ENCODE measurements at places on chromosomes 13 and 19. TPM values are rescaled to one million over a fixed set of nuclear protein-coding genes. Genes with fewer than 3 reads are reported as not detected.
A peak's percentile ranks its signal among the peaks of the same experiment; 100 is the strongest.

The CYP4F8 gene
- not detected for polyA plus RNA-seq

The TJP3 gene
- 1.5 TPM for polyA plus RNA-seq

The BRSK1 gene
- polyA plus RNA-seq: 5.0 TPM

The AMH gene
- 12.7 TPM for polyA plus RNA-seq

DNA sequence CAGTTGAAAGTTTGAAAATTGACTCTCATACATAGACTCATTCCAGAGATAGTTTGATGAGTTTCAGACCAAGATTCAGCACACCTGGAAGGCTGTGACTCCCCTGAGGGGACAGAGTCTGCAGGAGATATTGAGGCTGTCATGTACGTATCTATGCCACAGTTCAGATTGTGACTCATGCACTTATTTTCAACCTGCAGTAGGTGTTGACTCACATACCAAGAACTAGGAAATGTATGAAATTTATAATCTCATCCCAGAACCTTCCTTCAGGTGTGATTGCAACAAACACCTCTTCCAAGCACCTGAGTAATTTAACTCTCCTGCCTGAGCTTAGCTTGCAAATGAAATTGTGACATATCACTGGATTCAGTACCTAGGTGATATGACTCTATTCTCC is 64.4 kb upstream of the ZNF43 start:
- DNase-seq: no peak

- DNase-seq: no peak
Observed at GRCh38 chr13:45951724-45952123, 100.2 kb upstream of the SIAH3 start.

The ZNF320 gene
- polyA plus RNA-seq: not detected

DNA sequence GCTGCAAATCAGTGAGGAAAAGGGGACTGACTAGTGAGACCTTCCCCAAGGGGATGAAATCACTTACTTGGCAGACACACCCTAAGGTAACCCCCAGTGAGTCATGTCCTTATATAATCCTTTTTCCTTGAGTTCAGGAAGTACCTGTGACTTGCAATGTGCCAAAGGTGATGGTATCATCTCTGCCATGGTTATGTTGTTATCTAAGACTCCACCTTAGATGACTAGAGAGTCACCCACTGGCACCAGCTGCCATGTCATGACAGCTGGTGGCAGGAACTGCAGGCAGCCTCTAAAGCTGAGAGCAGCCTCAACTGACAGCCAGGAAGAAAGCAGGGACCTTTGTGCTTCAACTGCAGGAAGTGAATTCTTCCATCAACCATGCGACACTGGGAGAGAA is 12.5 kb downstream of the PBX4 start:
- peak; percentile 62 for DNase-seq

The RASGRP4 gene
- 0.09 TPM for polyA plus RNA-seq

- peak; percentile 78 for DNase-seq
Observed at GRCh38 chr19:55454787-55455243, 6.6 kb downstream of the ISOC2 start.

DNA sequence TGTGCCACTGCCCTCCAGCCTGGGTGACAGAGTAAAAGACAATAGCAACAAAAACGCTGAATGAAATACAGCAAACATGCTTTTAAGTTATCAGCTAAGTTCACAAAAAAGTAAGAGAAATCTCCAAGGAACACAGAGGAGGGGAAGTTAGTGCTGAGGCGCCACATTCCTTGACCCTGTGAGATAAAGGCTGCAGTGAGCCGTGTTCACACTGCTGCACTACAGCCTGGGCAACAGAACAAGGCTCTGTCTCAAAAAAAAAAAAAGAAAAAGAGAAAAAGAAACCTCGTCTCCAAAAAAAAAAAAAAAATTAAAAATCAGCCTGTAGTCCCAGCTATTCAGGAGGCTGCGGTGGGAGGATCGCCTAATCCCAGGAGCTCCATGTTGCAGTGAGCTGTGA is 16.3 kb upstream of the DOCK6 start:
- DNase-seq: no peak

The GDF15 gene
- polyA plus RNA-seq: 53.4 TPM

DNA sequence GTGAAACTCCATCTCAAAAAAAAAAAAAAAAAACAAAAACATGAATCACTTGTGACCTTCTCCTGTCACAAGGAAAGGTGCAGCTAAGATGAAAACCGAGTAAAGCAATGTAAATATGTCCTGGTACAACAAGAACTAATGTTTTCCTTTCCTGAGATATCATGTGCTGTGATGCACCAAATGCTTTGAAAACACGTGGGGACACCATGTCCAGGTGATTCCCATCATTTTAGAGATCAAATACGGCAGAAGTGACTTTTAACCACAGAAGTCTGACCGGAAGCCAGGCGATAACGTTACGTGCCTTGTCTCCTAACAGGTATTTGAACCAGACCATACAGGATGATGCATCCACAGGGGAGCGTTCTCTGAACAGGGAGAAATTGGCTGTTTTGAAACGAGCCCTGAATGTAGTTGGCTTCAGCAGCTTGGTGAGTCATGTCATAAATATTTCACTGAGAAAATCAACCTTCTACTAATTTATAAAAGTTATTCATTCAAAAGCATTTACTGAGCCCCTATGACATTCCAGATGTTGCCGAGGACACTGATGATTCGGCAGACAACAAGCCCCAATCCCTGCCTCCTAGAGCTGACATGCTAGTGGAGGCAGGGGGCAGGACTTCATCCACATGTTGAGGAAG is 328.1 kb downstream of the MYO16 start:
- peak; percentile 48 for DNase-seq

DNA sequence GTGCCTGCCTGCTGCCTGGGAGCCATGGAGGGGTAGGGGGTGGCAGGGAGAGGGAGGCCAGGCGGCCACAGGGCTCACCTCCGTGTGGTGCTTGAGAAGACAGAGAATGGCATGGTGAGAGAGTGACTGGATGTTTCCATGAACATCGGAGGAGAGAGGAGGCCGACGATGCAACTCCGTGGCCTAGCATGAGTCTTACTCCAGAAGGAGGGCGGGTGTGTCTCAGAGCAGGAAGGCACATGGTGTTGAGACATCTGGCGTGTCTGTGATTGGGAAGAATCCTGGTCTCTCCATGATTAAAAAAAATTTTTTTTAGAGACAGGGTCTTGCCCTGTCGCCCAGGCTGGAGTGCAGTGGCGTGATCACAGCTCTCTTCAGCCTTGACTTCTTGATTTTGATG is 5.1 kb downstream of the IRGC start:
- no peak for DNase-seq

The CHST8 gene
- polyA plus RNA-seq: not detected

DNA sequence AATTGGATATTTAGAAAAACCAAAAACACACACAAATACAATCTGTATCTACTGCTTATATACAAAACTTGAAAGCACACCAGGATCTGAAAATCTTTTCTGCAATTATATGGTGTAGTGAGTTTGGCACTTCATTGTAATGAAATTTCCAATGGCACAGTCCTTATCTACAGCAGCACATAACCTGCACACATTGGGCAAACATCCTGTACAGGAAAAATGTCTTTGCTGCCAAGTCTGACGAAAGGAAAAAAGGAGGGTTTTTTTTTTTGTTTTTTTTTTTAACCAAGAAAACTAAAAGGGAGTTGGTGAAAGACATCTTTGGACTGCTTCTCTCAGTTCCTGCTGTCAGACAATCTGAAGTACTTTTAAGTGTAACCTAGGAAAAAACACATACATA is 107.8 kb downstream of the FOXO1 start:
- DNase-seq: no peak

DNA sequence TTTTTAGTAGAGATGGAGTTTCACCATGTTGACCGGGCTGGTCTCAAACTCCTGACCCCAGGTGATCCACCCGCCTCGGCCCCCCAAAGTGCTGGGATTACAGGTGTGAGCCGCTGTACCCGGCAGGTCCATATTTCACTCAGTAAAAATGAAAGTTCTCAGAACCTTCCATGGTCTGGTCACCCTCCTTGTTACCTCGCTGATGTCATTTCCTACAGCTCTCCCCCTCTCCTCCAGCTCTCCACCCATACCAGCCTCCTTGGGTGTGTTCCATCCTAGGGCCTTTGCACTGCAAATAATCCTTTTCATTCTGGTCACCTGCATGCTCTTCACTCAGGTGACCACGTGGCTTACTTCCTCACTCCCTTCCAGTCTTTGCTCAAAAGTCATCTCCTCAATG is 78.2 kb upstream of the TNFSF11 start:
- DNase-seq: no peak

DNA sequence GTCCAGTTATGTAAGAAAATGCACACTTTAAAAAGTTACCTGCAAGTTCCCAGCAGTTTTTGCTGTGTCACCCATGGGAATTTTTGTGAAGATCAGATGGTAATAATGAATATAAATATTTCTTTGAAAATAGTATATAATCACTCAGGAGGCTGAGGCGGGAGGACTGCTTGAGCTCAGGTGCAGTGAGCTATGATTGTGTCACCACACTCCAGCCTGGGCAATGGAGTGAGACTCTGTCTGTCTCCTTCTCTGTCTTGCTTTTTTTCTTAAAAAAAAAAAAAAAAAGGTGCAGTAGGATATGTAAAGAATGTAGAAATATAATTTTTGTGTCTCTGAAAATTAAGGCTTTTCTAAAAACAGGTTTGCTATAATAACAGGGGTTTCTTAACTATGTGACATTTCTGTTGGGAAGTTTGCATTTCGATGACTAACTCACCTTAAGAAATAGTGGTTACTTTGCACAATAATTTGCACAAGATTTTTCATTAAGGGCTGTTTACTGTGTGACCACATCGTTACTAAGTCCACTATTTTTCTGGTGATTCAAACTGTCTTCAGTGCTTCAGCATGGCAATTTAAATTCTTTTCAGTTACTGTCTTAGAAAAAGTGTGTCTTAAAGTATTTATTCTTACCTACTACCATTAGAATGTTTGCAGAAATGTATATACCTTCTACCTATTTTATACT is 37.3 kb downstream of the DNAJC3 start:
- DNase-seq: peak; percentile 65

DNA sequence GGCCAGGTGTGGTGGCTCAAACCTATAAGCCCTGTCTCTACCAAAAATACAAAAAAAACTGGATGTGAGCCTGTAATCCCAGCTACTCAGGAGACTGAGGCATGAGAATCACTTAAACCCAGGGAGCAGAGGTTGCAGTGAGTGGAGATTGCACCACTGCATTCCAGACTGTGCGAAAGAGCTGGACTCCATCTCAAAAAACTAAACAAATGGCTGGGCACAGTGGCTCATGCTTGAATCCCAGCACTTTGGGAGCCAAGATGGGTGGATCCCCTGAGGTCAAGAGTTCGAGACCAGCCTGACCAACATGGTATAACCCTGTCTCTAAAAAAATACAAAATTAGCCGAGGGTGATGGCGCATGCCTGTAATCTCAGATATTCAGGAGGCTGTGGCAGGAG is 34.9 kb upstream of the ZNF83 start:
- no peak for DNase-seq

- no peak for DNase-seq
Observed at GRCh38 chr19:10653482-10653731, 739 bp upstream of the ILF3 start.

- peak; percentile 83 for DNase-seq
Observed at GRCh38 chr13:99606324-99607066, 105.2 kb downstream of the TM9SF2 start.

The PCDH20 gene
- polyA plus RNA-seq: not detected

GRCh38 chr19:30781047-30781446 is 408.9 kb downstream of the ZNF536 start:
- no peak for DNase-seq

Measured in A549 (cell line).